ENCODE measurements at places on chromosomes 12 and 14. TPM values are rescaled to one million over a fixed set of nuclear protein-coding genes. Genes with fewer than 3 reads are reported as not detected.

Gene TESPA1
- total RNA-seq, result not detected

Gene SSTR1
- total RNA-seq, result under 0.01 TPM

Gene CBLN3
- 0.20 TPM for total RNA-seq

Gene TMEM30B
- 0.20 TPM for total RNA-seq

Gene PRB2
- not detected for total RNA-seq

Gene COL2A1
- not detected for total RNA-seq

Gene CPM
- total RNA-seq, result 0.44 TPM

Gene SLC2A3
- 20.2 TPM for total RNA-seq

Gene BRMS1L
- 4.0 TPM for total RNA-seq

Gene TEX22
- total RNA-seq, result under 0.01 TPM

Gene C3AR1
- 0.22 TPM for total RNA-seq

Gene IGF1
- total RNA-seq, result 0.44 TPM

Gene SYNDIG1L
- not detected for total RNA-seq

Gene IQSEC3
- under 0.01 TPM for total RNA-seq

All from lung microvascular endothelial cell (primary cell).